ENCODE measurements at places on chromosomes 1 and 21.
A peak's percentile ranks its signal among the peaks of the same experiment; 100 is the strongest.

DNA sequence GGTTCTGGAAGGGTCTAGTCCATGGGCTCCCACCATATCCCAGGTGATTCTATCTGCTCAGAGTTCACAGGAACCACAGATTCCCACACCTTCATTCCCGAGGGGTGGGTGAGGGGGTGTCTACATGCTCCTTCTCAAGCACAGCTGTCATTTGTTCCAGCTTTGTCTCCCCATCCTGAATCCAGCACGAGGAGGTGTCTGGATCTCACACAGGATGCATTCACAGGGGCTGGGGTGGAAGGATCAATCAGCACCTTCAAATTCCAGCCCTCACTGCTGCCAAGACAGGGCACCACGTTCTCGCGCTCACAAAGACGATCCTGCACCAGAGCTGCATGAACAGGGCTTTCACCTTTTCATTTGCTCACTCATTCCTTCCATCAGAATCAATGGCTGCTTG, 52.7 kb downstream of the TCP10L start:
- DNase-seq = no peak

DNA sequence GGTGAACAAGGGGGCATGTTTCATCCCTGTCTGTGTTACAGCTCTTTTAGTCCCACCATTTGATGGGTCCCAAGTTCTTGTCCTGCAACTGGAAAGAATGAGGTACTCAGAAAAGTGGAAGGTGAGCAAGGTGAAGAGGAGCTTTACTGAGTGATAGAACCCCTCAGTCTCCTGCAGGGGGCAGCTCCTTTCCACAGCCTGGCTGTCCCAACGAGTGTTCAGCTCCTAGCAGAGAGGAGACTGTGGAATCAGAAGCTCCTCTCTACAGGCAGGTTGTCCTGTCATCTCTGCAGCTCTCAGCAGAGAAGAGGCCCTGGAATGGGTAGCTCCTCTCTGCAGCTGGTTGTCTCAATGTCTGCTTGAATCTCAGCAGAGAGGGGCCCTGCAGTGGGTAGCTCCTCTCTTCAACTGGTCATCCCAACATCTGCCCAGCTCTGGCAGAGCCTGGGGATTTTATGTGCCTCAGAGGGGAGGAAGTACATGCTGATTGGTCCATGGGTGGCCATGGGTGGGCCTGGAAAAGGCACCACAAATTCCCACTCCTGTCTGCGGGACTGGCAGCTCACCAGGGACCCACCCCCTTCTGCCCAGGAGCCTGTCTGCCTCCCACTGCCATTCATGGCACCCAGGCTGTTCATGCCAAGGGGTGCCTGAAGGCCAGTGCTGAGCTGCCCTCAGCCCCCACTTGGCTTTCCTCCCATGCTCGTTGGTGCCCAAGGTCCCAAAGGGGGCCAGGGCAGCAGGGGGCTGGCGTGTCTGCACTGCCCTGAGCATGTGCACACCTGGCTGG, 25.7 kb downstream of the LDLRAD1 start:
- DNase-seq = no peak

DNA sequence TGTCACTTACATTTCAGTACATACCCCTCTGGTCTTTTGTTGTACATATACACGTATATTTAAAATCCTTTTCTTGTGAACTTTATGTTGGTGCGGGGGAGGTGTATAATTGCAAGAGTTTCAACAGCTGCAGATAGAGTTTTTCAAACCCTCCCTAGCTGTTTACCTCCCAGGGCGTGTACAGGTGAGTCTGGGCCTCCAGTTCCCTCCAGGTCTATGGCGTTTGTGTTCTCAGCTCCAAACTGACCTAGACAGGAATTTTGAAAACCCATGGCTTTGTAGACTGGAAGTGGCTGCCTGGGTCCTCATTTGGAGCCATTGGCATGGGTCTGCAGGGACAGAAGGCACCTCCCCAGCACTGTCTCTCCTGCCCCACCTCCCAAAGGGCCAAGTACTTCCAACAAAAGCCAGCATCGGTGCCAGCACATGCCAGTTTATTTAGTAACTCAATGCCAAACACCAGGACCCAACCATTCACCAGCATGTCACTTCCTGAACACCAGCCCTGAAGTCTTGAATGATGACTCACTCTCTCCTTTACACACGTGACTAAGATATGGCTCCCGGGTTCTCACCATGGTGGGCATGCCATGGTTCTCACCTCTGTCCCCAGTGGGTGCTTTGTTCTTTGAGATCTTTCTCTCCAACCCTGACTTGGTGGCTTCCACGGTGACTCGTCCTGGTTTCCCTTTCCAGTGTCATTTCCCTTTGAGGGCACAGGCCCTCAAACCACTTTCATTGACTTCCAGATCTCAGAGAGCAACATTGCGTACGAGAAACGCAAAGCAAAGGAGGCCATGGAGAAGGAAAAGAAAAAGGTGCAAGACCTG, 57.3 kb upstream of the EFHD2 start:
- no peak for DNase-seq

GRCh38 chr1:34784751-34785221, 3.8 kb downstream of the GJB3 start:
- DNase-seq = no peak

- peak; percentile 4 for DNase-seq
Observed at GRCh38 chr21:43572446-43572845, 86.8 kb downstream of the HSF2BP start.

DNA sequence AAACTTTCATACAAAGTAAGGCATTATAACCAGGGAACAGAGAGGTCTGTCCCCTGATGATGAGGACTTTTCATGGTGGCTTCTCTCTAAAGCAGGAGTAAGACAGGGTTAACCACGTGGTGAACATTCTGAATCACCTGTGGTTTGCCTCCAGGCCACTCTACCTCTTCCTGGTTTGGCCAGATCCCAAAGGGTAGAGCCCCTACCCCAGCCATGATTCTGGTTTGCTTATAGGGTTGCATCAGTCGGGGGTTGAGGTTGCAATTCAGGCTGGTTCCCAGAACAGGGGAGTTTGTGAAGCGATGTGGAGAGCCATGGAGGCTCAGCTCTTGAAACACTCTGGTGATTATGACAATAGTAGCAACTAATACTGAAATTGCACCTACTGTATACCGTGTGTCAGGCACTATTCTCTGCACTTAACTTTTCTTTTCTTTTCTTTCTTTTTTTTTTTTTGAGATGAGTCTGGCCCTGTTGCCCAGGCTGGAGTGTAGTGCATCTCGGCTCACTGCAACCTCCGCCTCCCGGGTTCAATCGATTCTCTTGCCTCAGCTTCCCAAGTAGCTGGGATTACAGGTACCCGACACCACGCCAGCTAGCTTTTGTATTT, 8.3 kb downstream of the CNR2 start:
- DNase-seq = no peak

DNA sequence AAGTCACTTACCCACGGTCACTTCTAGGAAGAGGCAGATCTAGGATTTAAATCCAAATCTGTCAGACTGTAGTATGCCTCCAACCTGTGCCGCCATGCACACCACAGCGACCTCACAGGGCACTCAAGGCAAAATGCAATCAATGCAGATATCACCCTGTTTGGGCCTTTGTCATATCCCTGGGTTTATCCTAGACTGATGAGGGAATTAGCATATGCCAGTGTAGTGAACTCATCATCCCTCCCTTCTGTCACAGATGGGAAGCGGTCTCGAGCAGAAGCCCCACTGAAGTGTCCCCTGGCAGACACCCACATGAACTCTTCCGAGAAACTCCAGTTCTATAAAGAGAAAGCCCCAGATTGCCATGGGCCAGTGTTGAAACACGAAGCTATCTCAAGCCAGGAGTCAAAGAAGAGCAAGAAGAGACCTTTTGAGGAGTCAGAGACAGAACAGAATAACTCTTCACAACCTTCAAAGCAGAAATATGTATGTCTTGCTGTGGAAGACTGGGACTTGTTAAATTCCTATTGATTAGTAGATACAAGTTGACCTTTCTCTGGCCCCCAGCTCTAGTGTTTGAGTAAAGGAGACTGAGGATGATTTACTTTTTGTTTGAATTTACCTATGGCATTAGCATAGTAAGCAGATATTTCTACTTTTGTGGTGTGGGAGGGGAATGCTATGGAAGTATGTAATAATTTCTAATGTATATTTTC, 21.4 kb downstream of the LRRC42 start:
- no peak for DNase-seq

- no peak for DNase-seq
Observed at GRCh38 chr1:70436622-70437251, 25.7 kb downstream of the CTH start.

DNA sequence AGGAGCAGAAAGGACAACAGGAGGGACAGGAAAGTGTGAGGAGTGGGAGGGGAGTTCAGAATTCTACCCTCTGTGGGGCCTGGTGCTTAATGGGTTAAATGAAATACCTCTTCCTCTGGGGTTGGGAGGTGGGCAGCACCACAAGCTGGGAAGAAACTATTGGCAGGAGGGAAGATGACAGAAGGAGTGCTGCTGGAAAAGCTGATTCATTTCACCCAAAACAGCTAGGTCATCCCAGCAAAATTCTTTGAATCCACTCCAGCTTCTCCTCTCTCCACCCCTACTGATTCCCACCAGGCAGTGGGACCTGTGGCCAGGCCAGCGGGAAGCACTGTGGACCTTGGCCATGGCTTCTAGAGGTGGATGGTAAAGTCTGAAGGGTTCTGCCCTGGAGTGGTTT, 12.8 kb downstream of the BCAN start:
- no peak for DNase-seq

- no peak for DNase-seq
Observed at GRCh38 chr1:32221581-32221979, 573 bp downstream of the TMEM234 start.

DNA sequence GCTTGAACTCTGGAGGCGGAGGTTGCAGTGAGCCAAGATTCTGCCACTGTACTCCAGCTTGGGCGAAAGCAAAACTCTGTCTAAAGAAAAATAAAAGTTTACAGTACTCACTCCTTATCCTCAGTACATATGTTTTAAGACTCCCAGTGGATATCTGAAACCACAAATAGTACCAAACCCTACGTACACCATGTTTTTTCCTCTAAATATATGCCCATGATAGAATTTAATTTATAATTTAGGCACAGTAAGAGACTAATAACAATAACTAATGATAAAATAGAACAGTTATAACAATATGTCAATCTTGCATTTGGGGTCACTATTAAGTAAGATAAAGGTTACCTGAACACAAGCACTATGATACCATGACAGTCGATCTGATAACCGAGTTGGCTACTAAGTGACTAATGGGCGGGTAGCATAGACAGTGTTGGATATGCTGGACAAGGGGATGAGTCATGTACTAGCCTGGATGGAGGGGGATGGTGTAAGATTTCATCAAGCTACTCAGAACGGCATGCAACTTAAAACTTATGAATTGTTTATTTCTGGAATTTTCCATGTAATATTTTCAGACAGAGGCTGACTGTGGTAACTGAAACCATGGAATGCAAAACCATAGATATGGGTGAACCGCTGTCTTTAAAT, 43.7 kb downstream of the ST7L start:
- no peak for DNase-seq

GRCh38 chr1:210692796-210693195, 364.1 kb downstream of the HHAT start:
- DNase-seq = no peak

- no peak for DNase-seq
Observed at GRCh38 chr1:34705077-34705476, 49.8 kb upstream of the GJB5 start.

- DNase-seq = no peak
Observed at GRCh38 chr1:80846966-80847365, 953.8 kb upstream of the ADGRL2 start.

DNA sequence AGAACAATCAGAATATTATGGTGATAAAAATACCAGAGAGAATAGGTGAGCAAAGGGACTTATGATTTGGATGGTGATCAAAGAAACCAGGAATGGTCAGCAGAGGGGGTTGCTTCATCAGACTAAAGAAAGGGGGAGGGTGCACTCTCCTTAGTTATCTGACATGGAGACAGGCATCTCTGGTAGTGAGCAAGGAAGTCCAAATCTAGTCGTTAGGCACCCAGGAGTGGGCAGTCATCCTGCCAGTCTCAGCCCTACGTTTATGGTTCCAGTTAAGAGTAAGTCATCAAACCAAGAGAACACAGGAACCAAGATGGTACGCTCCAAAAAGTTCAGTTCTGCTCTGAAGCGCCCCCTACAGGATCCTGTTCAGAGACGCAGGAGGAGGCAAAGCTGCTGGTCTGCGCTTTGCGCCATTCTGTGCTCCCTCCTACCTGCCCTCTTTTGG, 28.6 kb downstream of the EBNA1BP2 start:
- no peak for DNase-seq

- no peak for DNase-seq
Observed at GRCh38 chr1:175405766-175406165, 213.2 kb upstream of the KIAA0040 start.

- no peak for DNase-seq
Observed at GRCh38 chr1:181849071-181849470, 212.4 kb downstream of the ZNF648 start.

Data from NCI-H187 (cell line).